ENCODE measurements at places on chromosomes 5 and 9.
A peak's percentile ranks its signal among the peaks of the same experiment; 100 is the strongest.

- DNase-seq: no peak
Measured at GRCh38 chr5:108649106-108649505, 98.6 kb upstream of the FER start.

DNA sequence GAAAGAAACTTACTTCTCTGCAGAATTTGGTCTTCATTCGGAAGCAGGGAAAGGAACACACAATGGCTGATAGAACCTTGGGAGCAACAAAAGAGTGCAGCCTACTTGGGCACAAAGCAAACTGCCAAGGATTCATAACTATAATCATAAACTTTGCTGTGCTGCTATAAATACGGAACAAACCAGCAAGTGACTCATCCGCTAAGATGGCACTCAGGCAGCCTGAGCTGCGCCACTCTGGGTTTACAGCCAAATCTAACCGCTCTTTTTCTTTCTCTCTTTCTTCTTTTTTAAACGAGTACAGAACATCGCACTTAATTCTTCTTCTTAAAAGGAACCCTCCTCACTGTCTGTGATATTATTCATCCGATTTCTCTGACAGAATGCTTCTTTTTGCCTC, 81.1 kb downstream of the PTPN3 start:
- DNase-seq: no peak

DNA sequence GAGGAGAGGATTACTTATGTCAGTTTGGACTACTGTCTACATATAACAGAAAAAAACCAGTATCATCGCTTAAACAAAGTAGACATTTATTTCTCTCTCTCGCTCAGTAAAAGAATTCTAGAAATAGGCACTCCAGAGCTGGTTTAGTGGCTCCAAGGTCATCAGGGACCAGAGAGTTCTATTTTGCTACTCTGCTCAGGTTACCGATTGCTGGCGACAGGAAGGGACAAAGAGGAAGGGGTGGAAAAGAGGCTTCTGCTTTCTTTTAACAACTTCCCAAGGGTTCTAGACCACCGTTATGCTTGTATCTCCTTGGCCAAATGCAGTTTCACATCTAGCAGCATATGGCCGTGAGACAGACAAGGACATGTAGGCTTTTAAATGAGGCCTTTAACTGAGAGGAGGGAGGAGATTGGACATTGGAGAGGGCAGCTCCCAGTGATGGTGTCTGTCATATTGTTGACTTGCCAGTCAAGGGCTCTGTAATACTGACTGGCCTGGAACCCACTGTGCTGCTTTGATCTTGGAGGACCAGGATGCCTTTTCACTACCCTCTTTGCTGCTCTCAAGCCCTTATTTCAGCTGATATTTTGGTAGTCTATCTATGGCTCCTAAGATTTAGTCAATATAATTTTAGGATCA, 15.6 kb upstream of the DCP2 start:
- DNase-seq: no peak

DNA sequence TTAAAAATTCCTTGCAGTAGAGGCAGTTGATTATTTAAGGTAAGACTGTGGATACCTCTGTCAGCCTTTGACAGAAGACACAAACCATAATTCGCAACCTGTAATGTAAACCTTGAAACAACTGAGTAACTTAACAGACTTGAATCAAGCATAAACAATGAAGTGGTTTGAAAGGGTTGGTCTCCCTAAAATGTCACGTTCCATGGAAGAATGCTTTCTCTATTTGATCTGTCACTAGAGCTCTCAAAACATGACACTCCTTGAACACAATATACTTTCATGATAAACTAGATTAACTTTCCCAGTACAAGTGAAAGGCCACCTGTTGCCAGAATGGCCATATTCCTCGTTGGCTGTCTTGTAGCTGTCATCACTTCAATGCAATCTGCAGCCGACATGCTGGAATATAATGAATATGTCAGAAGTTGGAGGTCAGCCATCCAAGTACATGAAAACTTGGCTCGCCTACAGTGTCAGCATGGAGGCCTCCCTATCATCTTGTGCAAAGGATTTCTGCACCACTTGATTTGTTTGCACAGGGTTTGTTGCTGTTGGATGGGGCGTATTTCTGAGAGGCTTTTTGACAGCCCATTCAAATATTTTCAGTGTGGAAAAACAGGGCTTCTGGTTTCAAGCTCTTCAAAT, 228.0 kb downstream of the TLE4 start:
- no peak for DNase-seq

DNA sequence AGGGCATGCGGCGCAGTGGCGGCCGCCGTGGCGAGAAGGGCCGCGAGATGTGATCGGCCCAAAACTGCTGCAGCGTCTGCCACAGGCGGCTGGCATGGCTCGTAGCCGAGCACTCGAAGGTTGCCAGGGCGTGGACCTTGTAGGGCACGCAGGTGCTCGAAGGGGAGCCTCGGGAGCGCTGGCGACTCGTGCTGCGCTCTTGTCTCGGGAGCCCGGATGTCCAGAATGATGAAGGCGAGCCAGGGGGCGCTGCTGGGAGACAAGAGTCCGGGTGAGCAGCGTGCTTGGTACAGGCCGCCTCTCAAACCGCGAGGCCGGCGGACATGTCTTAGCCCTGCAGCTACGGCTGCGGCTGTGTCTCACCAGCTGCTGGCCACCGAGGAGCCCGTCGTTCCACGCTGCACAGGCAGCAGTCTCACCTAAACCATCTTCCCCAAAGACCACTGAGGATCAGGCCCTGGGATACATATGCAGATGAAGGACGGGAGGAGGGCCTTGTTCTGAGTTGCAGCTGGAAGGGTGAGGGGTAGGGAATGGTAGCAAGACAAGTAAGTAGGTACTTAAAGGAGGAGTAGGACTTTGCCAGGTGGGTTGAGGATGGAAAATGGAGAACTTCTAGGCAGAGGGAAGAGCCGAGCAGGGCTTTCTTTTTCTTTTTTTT, 1.7 kb downstream of the CBY3 start:
- peak; percentile 79 for DNase-seq

DNA sequence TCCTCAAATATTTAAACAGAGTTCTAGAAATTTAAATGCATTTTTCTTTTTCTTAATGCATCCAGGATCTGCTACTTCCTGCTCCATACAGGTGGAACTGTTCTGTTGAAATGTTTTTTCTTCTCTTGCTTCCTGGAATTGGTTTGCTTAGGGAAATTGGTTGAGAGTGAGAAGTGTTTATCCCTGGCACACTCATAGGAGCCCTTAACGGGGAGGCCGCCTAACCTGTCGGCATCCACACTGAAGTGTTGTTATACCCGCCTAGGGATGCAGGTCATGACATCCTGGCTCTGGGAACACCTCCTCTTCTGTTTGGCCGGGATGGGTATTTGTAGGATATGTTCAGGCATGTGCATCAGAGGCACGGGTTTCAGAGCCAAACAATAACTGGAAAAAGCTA, 239.7 kb downstream of the GADD45G start:
- no peak for DNase-seq

GRCh38 chr5:173397516-173397915, 69.3 kb upstream of the STC2 start:
- DNase-seq: no peak

DNA sequence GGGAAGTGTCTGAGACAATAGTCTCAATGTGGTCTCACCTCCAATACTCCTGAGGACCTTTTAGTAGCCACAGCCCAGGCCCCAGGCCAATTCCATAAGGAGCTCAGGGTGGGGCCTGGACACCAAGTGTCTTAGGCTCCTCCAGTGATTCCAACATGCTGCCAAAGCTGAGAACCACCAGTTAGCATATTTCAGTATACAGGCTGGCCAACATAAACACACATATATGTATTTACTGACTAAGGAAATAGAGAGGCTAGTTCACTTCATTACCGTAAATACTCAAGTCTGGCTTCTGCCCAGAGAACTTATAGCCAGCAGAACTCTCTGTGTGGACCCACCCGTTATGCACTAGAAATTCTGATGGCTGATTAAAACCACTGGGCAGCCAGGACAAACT, 24.1 kb downstream of the S1PR3 start:
- no peak for DNase-seq

DNA sequence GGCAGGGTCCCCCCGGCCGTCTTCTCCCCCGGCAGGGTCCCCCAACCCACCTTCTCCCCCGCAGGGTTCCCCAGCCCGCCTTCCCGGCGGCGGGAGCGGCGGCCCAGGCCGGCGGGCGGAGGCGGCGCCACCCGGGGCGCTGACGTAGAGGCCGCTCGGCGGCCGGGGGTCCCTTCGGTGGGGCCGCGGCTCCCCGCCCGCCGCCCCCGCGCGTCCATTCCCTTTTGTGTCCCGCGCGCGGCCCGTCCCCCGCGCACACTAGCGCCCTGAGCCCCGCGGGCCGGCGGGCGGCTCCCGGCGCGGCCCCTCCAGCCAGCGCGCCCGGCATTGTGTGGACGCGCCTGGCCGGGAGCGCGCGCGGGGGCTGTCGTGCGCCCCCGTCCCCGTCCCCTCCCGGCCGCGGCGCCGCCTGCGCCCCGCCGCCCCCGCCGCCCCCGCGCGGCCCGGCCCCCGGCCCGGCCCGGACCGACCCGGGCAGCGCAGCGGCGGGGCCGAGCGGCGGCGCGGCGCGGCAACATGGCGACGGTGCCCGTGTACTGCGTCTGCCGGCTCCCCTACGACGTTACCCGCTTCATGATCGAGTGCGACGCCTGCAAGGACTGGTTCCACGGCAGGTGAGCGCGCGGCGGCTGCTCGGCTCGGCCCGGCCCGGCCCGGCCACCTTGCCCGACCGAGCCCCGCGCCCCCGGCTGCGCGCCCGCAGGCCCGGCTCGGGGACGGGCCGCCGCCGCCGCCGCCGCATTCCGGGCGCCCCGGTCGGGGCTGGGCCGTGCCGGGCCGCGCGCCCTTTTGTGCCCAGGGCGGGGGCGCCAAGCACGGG, at the start of gene PHF2:
PHF2 (plus strand) TSS at position 327 of the 820 bp plus-strand sequence; CDS start at position 517, 190 bp downstream.
- DNase-seq: peak; percentile 51

DNA sequence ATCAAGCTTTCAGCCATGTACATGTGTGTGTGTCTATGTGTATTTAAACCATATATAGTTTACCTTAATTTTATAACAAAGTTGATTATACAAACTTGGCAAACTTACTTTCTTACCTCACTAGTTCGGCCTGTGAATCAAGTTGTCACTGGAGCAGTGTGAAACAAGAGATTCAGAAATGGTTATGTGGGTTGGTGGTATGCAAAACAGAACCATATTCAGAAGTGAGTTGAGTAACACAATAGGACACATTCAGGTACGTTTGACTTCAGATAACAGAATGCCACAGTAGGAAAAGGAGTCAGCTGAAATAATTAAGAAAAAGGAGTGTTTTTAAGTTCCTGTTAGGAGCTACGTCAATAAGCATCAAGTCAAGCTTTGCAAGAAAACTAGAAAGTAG, 21.5 kb downstream of the XPA start:
- DNase-seq: no peak

GRCh38 chr9:95143591-95144561, 173.6 kb downstream of the FANCC start:
- DNase-seq: no peak

DNA sequence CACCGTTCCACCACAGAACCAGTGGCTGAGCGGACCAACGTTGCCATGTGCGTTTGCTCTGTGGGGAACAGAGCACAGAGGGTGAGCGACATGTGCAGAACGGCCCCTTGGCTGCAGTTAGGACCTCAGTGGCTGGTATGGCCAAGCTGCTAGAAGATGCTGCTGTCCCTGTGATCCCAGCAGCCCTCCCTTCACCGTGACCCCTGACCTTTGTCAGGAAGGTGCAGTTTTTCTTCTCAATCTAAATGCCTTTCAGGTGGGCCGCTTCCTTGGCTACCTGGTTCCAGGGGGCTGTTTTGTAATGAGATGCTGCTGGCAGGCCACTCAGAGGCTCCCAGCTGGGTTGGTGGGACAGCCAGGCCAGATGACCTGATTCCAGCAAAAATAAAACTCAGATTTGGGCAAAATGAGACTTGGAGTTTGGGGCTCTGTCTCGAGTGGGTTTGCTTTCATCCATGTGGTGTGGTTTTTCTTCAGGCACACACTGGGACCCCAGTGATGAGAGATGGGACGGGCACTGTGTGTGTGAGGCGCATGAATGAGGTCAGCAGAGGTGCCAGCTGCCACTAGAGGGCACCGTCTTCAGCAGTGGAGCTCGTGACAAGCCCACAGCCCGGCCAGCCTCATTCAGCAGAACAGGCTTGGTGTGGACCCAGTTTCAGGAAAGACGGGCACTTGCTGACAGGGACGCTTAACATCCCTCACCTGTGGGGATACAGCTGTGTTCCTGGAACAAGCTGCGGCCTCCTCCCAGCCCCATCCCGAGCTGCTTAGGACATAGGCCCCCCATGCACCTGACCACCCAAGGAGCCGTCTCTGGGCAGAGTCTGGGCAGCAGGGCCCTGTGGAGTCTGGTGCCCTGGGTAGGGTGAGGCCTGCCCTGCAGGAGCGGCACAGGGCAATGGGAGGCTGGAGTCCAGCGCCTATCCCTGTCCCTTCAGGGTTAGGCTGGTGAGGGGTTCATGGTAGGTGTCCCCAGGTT, 4.1 kb downstream of the MRPS2 start:
- peak; percentile 83 for DNase-seq

GRCh38 chr9:73233359-73234007, 81.8 kb downstream of the ANXA1 start:
- DNase-seq: no peak

Data from islet precursor cell (in vitro differentiated cells).